ENCODE measurements at places on chromosomes 1 and 21. TPM values are rescaled to one million over a fixed set of nuclear protein-coding genes. Genes with fewer than 3 reads are reported as not detected.

DNA sequence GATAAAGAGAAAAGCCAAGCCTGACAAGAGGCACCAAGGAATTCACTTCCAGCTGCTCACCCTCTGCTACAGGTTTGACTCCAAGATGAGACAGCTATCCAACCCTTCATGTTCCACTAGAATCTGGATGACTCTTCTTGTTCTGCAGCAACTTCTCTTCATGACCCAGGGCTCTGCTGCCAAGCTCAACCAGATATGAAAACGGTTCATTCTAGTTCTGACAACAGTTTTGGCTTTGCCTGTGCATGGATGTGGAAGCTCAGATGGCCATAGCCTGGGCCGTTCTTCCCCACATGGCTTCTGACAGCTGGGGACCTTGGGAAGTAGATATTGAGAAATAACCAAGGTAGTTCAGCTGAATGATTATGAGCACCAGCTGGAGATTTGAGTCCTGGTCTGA, 13.7 kb downstream of the PI4KB start:
- H3K27ac ChIP-seq = peak overlapping the region; percentile 97
- peaks cover 57% of the 10 kb centered on the region for H3K4me1 ChIP-seq
- peaks cover 8% of the 10 kb centered on the region for H3K36me3 ChIP-seq
- no peak for DNase-seq
- peak overlapping the region; percentile 13 for H3K4me3 ChIP-seq
- no peaks in the 10 kb centered on the region for H3K27me3 ChIP-seq

DNA sequence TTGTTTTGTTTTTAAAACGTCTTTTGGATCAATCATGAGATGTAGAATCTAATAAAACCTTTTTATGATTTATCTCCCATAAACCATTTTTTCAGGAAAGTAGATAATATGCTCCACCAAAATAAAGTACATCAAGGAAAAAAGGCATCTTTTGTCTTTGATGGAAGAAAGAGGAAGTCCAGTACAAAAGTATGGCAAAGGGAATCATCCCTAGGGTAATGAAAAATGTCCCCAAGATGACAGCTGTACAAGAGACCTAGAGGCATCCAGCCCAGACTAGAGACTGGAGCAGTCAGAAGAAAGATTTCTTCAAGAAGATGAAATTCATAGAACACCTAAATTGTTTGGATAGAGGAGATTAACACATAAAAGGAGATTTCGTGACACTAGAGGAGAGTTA, 32.3 kb upstream of the GFI1 start:
- H3K36me3 ChIP-seq = peaks cover 3% of the 10 kb centered on the region
- no peak overlapping the region for H3K27ac ChIP-seq
- no peak for DNase-seq

DNA sequence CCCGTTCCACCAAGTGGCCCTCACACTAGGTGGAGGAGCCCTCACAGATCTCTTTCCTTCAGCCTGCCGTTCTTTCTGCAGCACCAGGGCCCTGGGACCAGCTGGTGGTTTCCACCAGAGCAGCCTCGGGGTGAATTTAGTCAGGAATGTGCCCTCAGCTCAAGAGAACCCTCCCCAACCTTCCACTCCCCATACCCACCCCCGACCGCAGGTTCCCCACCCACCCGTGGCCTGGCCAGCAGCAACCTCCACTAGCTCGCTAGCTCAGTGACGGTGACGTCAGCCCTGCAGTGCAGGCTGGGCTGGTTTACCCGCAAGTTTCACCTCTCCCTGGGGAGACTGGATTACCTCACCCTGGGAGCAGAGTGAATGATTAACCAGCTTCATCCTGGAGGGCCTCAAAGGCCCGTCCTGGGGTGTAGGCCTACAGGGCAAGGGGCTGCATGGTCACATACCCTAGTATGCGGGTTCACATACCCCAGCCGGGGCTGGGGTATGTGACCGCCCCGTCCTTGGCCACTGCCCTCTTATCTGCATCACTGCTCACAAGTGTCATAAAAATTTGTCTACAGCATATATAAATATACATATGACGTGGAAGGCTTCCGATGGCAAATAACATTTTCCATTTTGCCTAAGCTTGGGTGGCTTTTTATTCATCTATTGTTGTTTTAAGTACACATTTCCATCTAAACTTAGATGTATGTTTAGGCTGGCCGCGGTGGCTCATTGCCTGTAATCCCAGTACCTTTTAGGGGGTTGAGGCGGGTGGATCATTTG, 24.5 kb downstream of the ELF3 start:
- H3K27ac ChIP-seq = no peak overlapping the region
- no peaks in the 10 kb centered on the region for H3K4me1 ChIP-seq
- no peak overlapping the region for H3K4me3 ChIP-seq
- peak; percentile 84 for DNase-seq
- no peaks in the 10 kb centered on the region for H3K27me3 ChIP-seq

DNA sequence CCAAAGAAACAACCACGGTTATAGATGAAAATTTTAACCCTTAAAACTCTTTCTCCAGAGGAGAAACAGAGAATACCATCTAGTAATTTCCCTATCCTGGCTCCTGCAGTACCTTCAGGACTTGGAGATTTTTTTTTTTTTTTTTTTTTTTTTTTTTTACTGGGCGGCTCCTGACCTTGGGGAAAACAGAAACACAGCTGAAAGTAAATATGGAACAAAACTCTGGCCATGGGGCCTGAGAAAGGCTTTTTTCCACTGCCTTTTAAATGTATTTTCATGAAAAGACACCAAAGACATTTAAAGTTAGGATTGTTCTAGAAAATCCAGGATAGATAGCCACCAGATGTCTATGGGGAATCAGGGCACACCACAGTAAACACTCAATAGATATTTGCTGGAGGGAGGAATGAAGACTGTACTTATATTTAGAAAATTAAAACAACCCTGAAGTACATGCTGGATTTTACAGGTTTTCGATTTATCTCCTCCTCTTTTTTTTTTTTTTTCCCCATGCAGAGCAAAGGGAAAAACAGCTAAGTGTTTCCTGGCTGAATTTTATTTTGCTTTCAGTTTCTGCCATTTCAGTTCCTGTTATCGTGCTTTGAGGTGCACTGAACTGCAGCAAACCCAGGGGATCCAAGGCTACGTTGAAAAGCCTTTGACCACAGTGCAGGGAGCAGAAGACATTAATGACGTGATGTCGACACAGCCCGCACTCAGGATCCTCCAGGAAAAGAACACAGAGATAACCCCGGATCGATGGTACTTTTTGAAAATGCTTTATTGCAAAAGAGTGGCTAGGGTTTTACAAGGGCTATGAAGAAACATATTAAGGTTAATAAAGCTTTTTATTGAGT, 35.7 kb upstream of the CNN3 start:
- no peak for DNase-seq
- no peaks in the 10 kb centered on the region for H3K4me1 ChIP-seq
- no peaks in the 10 kb centered on the region for H3K36me3 ChIP-seq
- H3K27ac ChIP-seq = peak overlapping the region; percentile 30

- no peak overlapping the region for H3K27ac ChIP-seq
- no peak for DNase-seq
- no peaks in the 10 kb centered on the region for H3K27me3 ChIP-seq
- no peaks in the 10 kb centered on the region for H3K4me1 ChIP-seq
Observed at GRCh38 chr1:65812065-65812464, 19.4 kb downstream of the PDE4B start.

The LEMD1 gene
- total RNA-seq = not detected

The LAMC2 gene
- total RNA-seq = 0.64 TPM
